Natural killer cell (primary cell): ENCODE measurements at places on chromosomes 4 and X.
A peak's percentile ranks its signal among the peaks of the same experiment; 100 is the strongest.

DNA sequence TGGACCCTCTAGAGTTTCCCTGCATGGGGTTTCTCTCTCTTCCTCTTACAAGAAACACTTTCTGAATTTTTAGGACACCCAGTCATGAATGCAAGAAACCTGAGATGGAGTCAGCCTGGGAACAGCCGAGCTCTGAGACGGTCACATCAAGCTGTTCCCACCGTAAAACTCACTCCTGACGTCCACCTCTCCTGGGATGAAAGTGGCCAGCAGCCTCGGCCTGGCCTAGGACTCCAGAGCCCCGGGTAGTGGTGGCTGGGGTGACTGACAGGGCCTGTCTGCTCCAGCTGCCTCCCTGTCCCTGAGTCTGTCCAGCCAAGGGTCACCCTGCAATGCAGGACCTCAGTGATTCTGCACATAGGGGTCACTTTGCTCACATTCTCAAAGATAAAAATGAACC, 217.8 kb downstream of the SHOX start:
- H3K27ac ChIP-seq: no peak overlapping the region
- H3K27me3 ChIP-seq: no peaks in the 10 kb centered on the region
- no peaks in the 10 kb centered on the region for H3K4me1 ChIP-seq
- DNase-seq: no peak

- no peaks in the 10 kb centered on the region for H3K27me3 ChIP-seq
- no peaks in the 10 kb centered on the region for H3K4me1 ChIP-seq
- no peak for DNase-seq
- no peaks in the 10 kb centered on the region for H3K36me3 ChIP-seq
Observed at GRCh38 chrX:121802881-121803412, 755.5 kb downstream of the GLUD2 start.

- H3K27ac ChIP-seq: no peak overlapping the region
- no peak for DNase-seq
- no peak overlapping the region for H3K4me3 ChIP-seq
- H3K4me1 ChIP-seq: no peaks in the 10 kb centered on the region
- no peaks in the 10 kb centered on the region for H3K27me3 ChIP-seq
Observed at GRCh38 chrX:49610718-49611310, 12.0 kb downstream of the GAGE1 start.

DNA sequence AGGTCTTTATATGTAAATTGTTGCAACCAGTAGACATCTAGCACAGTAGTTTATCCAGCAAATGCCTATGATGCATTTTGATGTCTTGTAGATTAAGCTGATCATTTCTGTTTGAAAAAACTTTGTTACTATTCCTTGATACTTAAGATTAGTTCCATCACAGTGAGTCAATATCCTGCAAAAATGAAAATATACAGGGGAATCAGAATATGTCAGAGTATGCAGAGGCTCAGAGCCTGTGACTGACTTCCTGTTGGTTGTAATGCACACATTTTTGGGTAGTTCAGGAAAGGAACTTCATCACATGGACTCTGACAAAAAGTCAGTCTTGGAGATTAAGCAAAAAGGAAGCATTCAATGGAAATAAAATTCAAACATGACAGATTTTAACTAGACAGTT, 815.5 kb downstream of the FAT4 start:
- no peaks in the 10 kb centered on the region for H3K36me3 ChIP-seq
- no peaks in the 10 kb centered on the region for H3K4me1 ChIP-seq
- H3K4me3 ChIP-seq: no peak overlapping the region
- H3K27me3 ChIP-seq: no peaks in the 10 kb centered on the region
- DNase-seq: no peak

GRCh38 chrX:10548688-10549087, 71.7 kb downstream of the MID1 start:
- no peak for DNase-seq
- H3K27me3 ChIP-seq: no peaks in the 10 kb centered on the region
- H3K4me3 ChIP-seq: no peak overlapping the region
- H3K27ac ChIP-seq: no peak overlapping the region
- no peaks in the 10 kb centered on the region for H3K4me1 ChIP-seq

- no peaks in the 10 kb centered on the region for H3K36me3 ChIP-seq
- DNase-seq: no peak
- no peak overlapping the region for H3K4me3 ChIP-seq
- H3K27ac ChIP-seq: no peak overlapping the region
- no peaks in the 10 kb centered on the region for H3K4me1 ChIP-seq
Observed at GRCh38 chr4:113582737-113583136, 178.8 kb downstream of the CAMK2D start.

DNA sequence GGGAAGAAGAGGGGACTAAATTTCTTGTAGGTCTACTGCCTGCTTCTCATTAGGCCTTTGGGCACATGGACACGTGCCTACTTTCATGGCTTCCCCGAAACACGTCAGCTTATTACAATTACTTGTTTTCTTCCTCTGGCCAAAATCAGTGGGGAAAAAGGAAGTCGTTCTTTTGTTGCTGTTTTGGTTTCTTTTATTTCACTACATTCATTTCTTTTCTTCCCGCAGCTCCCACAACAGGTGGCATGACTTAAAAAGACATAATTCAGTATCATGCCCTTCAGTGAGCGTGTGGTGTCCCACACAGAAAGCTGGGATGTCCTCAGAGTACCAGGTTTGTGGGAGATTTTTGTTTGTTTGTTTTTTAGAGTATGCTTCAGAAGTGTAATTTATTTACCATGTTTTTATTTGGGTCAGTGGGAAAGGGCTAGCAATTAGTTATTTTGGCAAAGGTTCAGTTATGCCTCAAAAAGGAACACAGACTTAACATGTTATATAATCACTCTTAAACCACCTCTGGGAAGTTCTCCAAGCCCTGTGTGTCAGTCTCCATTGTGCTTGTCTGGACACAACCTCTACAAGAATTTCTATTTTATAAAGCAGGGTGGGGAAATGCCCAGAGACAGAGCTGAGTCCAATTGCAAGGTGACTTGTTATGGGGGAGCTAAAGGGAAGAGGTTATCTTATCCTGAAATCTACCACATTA, 44.2 kb upstream of the SPRY1 start:
- no peak for DNase-seq
- H3K36me3 ChIP-seq: no peaks in the 10 kb centered on the region
- H3K4me3 ChIP-seq: no peak overlapping the region
- no peaks in the 10 kb centered on the region for H3K27me3 ChIP-seq
- H3K4me1 ChIP-seq: no peaks in the 10 kb centered on the region

DNA sequence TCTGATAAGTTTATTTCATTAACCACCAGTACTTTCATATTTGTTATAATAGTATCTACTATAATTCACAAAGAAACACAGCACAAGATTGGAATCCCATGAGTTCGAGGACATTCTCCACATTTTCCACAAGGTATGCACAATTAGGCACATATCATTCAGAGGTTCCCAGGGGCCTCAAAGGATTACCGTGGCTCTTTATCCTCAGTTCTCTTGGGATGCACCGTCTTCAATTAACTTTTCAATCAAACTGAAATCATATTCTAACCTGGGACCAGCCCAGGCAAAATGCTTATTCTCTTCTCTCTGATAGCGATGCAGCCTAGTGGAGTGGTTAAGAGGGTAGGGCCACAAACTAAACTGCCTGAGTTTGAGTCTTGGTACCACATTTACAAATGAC, 242.6 kb upstream of the RASGEF1B start:
- no peaks in the 10 kb centered on the region for H3K4me1 ChIP-seq
- DNase-seq: no peak
- H3K27ac ChIP-seq: no peak overlapping the region
- H3K4me3 ChIP-seq: no peak overlapping the region

- H3K4me3 ChIP-seq: no peak overlapping the region
- no peak for DNase-seq
- H3K36me3 ChIP-seq: no peaks in the 10 kb centered on the region
- no peaks in the 10 kb centered on the region for H3K4me1 ChIP-seq
Observed at GRCh38 chr4:26108054-26108453, 194.0 kb downstream of the SMIM20 start.

DNA sequence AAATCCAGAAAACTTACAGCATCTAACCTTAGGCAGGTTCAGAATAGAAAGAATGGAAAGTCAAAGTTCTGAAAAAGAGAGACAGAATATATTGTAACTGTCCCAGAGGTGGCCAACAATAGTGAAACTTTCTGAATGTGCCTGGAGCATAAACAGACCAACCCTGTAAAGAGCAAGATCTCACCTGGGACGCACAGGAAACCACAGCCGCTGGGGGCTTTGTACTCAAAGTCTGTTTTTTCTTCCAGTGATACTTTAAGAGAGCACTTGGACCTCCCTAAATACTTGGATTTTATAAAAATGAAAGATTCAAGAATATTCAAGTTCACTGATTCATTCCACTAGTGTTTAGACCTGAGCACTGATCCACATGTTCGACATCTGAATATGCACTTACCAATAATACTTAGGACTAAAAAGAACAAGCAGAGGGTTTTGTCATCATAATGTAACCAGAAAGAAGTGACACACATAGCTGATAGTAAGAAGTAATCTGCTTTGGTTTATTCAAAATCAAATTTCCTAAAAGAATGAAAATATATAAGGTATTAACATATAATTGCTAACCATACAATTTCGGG, 35.3 kb downstream of the ARAP2 start:
- peak overlapping the region; percentile 27 for H3K27ac ChIP-seq
- no peaks in the 10 kb centered on the region for H3K27me3 ChIP-seq
- H3K36me3 ChIP-seq: peaks cover 50% of the 10 kb centered on the region
- H3K4me3 ChIP-seq: no peak overlapping the region

GRCh38 chr4:80305466-80305865, 30.1 kb upstream of the CFAP299 start:
- no peaks in the 10 kb centered on the region for H3K27me3 ChIP-seq
- no peak overlapping the region for H3K27ac ChIP-seq
- no peaks in the 10 kb centered on the region for H3K4me1 ChIP-seq
- DNase-seq: no peak
- no peak overlapping the region for H3K4me3 ChIP-seq
- H3K36me3 ChIP-seq: no peaks in the 10 kb centered on the region

DNA sequence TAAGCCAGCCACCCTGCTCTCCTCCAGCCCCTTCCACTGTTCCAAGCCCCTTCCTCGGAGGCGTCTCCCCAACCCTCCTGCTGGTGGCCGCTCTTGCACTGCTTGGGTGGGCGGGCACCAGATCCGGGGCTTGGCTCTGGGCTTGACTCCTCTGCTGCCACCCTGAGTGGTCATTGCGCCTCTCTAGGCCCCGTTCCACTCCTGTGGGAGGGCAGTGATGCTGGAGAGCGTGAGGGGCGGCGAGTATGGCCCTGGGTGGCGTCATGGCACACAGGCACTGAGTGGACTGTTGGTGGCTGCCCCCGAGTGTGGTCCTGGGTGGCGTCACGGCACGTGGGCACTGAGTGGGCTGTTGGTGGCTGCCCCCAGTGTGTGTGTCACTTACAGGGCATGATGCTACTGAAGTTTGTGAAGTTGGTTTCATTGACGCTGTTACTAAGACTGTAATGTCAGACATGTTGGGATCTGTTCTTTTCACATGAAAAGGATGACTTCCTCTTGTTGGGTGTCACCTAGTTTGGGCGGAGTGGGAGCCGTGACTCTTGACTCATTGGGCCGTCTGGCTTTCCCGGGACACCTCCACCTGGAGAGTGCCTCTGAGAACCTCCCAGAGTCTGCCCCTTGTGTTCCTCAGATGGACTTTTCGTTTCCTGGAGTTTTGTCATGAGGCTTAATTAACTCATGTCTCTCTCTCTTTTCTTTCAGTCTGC, 55.9 kb upstream of the HGFAC start:
- no peak overlapping the region for H3K4me3 ChIP-seq
- H3K27me3 ChIP-seq: no peaks in the 10 kb centered on the region
- H3K36me3 ChIP-seq: no peaks in the 10 kb centered on the region

DNA sequence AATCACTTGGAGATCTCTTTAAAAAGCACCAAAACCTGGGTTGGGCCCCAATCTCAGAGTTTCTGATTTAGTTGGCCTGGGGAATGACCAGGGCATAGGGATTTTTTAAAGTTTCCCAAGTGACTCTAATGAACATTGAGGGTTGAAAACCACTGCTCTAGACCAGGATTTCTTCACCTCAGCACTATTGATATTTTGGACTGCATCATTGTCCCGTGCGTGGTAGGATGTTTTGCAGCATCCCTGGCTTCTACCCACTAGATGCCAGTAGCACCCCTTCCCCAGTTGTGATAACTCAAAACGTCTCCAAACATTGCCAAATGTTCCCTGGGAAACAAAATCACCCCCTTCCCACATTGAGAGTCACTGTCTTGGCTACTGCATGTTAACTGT, 61.8 kb downstream of the ATXN3L start:
- H3K27ac ChIP-seq: no peak overlapping the region
- H3K36me3 ChIP-seq: no peaks in the 10 kb centered on the region
- no peaks in the 10 kb centered on the region for H3K27me3 ChIP-seq
- no peak overlapping the region for H3K4me3 ChIP-seq
- DNase-seq: no peak

DNA sequence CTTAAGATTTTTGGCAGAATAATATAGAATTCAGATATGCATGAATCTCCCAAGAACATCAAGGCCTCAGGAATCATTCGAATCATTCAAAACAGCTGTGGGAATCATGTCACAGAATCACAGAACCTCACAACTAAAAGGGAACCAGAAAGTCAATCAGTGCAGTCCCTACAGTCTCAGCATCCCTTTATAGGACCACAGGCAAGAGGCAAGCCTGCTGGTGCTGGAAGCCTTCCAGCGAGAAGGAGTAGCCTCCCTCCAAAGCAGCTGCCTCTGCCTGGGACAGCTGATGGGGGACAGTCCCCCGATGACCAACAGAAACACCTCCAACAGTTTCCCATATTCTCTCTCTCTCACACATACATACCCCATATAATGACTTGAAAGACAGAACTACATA, 20.7 kb downstream of the QDPR start:
- H3K27ac ChIP-seq: no peak overlapping the region
- no peaks in the 10 kb centered on the region for H3K4me1 ChIP-seq
- H3K27me3 ChIP-seq: no peaks in the 10 kb centered on the region
- H3K4me3 ChIP-seq: no peak overlapping the region
- DNase-seq: no peak

GRCh38 chr4:52483186-52483890, 175.8 kb downstream of the USP46 start:
- no peaks in the 10 kb centered on the region for H3K27me3 ChIP-seq
- no peak for DNase-seq
- no peaks in the 10 kb centered on the region for H3K36me3 ChIP-seq
- no peaks in the 10 kb centered on the region for H3K4me1 ChIP-seq
- H3K27ac ChIP-seq: no peak overlapping the region
- H3K4me3 ChIP-seq: no peak overlapping the region

DNA sequence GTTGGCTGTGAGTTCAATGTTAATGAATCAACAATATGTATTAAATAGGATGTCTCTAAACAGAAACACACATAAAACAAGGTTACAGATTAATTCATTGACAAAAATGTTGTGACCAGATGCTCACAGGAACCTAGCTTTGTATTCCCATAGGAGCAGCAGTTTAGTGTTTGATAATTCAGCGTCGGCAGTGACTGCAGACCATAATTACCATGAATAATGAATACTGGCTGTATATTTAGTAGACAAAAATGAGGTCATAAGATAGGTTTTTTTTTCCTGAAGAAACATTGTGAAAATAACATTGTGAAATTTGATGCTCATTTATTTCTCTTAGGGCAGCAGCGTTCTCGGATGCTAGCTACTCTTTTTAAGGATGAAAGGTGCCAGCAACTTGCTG, 27.8 kb downstream of the COPS4 start:
- no peak overlapping the region for H3K27ac ChIP-seq
- peaks cover 49% of the 10 kb centered on the region for H3K36me3 ChIP-seq
- no peak overlapping the region for H3K4me3 ChIP-seq
- no peaks in the 10 kb centered on the region for H3K4me1 ChIP-seq
- DNase-seq: no peak
